Stimulated activated CD4-positive, alpha-beta T cell treated with anti-CD3 and anti-CD28 coated beads, Interleukin-2, amount 100 ng/mL, for 4 hours (primary cell): ENCODE measurements at places on chromosomes 6 and 20.

DNA sequence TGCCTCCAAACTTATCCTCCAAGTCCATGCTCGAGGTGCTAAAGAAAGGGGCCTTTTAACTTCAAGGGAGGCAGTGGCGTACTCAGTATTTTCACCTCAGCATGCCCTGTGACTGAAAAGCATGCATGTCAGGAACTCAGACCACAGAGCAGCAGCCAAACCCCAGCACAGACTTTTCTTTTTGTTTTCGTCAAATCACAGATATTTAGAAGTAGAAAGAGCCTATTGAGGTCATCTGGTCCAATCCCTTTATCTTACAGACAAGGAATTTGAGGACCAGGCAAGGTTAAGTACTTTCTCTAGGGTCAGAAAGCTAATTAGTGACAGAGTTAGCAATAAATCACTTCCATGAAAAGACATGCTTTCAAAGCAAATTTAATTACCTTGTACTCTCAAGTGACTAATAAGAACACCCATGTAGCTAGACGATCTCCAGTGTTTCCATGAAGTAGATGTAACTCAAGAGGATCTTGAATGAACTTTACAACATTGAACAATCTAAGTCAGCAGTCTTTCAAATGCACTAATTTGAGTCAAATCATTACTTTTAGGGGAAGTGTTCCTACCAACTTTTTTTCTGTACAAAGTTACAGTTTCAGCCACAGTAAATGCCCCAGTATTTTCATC, 35.9 kb downstream of the MOXD1 start:
- DNase-seq, result no peak

DNA sequence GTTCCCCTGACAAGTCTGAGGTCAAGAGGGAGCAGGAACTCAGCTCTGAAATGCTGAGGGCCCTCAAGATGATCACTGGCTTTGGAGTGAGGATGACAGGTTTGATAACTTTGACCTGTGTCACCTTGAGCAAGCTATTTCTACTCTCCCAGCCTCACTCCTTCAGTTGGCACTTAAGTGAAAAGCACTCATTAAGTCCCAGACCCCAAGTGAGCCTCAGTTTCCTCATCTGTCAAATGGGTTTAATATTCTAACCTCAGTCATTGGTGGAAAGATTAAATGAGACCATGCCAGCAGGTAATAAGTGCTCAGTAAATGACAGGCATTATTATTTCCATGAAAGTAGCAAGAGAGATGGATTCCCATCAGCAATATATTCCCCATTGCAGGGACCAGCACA, 14.0 kb downstream of the DEFB132 start:
- DNase-seq, result no peak

GRCh38 chr6:142440600-142441293, 138.9 kb downstream of the ADGRG6 start:
- DNase-seq, result no peak

GRCh38 chr20:62949153-62949821, 3.2 kb upstream of the SLC17A9 start:
- DNase-seq, result no peak

DNA sequence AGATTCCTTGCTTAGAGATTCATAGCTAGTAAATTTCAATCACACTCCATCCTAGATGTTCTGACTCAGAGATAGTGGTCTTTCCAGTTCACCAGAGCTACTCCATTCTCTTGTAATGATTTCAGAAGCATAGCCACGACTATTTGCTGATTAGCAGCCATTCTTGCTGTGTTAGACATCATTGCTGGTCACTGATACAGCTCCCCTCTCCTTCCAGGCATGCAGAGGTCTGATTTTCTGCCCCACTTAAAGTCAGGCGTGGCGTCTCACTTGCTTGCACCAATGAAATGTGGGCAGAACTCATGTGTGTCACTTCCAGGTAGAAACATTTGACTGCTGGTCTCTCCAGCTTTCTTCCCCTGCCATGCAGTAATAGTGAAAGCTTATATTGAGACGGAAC, 168.9 kb upstream of the JARID2 start:
- no peak for DNase-seq

DNA sequence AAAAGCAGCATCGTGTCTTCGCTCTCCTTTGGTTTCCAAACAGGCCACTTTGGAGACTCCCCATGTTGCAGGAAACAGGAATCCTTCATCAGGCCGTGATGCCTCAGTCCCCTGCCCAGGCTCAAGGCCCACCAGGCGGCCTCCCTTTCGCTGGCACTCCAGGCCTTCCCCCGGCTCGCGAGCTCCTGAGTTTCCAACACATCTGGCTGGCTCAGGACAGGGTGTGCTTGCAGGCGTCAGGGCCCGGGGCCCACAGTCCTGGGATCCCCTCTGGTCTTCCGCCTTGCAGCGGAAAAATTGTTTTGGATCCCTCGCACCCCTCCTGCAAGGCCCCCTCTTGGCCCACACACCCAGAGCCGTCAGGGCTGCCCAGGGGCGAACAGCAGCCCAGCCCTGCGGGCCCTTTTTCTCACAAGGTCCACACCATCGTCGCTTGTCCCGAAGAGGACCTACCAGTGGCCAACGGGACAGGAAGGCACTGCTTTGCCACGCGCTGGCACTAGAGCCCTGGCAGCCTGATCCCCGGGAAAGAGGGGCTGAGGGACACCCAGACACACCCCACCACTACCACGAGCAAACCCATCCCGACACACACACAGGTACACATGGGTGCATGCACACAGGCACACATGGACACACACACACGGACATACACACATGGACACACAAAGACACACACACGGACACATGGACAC, 1930.9 kb upstream of the DEFB115 start:
- no peak for DNase-seq

GRCh38 chr6:51640021-51640420, 447.4 kb downstream of the PKHD1 start:
- no peak for DNase-seq

- no peak for DNase-seq
These were observed 288.3 kb downstream of the KHDC1L start for GRCh38 chr6:72936766-72937559.

DNA sequence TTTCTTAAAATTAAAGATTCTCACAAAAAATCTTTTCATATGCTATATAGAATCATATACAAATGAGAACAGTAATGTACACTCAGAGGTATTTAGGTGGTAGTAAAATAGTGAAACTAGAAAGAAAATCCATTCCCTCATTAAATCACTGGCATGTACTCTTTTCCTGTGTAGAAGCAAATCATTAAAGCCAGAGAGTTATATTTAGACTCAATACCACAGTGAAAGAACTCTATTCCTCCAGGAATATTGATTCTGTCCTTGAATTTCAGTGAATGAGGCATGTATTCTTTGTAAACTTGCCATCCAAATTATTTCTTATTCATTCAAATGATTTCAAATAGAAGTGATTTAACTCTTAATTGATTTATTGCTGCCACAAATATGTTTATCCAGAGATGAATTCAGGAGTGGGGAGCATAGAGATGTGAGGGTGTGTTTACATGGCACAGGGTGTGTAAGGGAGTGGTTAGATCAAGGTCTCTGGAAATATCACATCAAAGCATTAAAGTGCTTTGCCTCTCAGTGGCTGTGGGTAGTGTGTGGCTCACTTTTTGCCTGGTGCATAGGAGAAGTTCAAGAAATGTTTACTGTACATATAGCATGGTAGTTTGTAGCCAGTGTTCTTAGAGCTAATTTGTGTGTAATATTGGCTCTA, 141.2 kb downstream of the FAM83B start:
- DNase-seq, result no peak

DNA sequence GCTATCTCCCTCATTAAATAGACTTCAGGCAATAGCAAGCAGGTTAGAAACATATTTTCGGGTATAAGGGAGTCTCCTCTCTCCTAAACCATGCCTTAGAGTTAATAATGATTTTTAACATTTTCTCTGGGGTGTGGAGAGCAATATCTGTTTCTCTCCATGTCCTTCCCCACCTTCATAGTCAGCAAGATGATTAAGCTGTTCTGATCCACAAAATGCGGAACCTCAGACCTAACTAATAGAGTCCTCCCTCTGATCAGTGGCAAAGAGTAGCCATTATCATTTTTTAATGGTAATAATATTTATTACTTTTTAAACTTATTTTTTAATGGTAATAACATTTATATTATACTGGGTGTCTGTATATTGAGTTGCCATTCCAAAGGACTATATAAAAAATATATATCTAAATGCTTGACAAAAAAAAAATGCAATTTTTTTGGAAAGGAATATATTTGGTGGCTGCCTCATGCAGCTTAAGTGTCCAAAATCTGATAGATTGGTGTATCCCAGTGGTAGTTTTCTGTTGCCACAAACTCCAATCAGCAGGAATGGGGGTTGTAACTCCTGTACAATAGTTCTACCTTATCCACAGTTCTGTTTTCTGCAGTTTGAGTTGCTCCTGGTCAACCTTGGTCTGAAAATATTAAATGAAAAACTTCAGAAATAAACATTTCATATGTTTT, 14.0 kb upstream of the BTN3A2 start:
- no peak for DNase-seq
